ENCODE measurements at places on chromosomes 2 and 18.

DNA sequence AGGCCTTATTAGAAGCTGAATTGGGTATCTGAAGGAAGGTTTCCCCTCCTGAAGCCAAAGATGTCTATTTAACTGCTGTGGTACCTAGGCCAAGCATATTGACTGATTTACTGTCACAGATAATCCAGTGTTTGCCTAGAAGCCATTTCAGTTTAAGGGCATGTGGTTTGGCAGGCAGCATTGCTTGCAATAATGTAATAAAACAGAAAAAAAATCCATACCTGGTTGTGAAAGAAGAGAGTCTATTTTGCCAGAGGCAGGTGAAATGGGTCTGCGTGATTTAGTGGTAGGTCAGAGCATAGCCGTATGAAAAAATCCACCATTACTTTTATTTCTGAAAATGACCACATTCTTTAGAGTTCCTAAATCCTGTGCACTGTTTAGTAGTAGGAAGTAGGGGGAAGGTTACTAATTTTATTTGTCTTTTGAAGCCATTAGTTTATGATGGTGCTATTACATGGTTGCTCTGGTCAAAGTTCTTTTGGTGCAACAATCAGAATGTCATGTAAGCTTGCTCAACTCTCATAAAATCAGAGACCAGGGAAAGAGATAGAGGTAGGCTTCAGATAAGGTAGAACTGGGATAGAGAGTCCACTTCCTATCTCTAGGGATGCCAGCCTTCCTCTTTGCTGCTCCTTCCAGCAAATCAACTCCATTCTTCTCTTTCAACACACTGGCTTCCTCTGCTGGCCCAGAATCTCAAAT lies 343.4 kb downstream of the GPD2 start:
- DNase-seq = no peak

DNA sequence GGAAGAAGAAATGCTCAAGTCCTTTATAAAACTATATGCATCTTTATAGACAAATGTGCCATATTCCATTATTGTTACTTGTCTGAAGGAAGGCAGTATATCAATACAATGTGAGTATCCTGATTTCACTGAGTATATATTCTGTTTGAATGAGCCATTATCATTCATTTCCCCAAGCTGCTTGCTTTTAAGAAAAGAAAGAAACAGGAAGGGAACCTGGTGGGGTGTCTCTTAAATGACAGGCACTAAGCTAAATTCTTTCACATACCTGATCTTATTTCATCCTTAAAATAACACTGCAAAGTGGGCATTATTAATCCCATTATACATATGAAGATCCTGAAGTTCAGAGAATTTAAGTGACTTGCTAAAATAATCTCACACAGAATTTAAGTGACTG lies 307.9 kb downstream of the SLC8A1 start:
- no peak for DNase-seq

DNA sequence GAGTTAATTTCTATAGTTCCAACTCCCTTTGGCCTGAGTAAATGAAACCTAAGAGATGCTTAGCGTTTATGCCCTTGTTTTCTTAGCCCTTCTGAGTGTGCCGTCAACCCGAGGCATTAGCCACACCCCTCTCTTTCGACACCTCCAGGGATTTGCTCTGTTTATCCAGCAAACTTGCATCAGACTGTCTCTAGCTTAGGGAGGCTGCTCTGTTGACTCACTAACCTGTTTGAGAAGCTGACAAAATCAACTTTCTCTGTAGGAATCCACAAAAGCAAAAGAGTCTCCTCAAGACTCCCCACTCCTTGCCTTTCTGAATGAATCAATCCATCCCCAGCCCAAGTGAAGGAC lies 317.6 kb downstream of the TNS1 start:
- DNase-seq = no peak

- no peak for DNase-seq
Measured at GRCh38 chr2:12363569-12363968, 353.2 kb upstream of the TRIB2 start.

- DNase-seq = peak; percentile 23
Measured at GRCh38 chr18:57768537-57769326, 34.4 kb downstream of the ATP8B1 start.

GRCh38 chr2:217902379-217903141 lies 100.2 kb downstream of the TNS1 start:
- DNase-seq = no peak

- peak; percentile 3 for DNase-seq
Measured at GRCh38 chr2:32246911-32247310, 17.8 kb downstream of the NLRC4 start.

All from NCI-H1105 (cell line).